ENCODE measurements at places on chromosomes 6 and 20.
A peak's percentile ranks its signal among the peaks of the same experiment; 100 is the strongest.

GRCh38 chr6:71706523-71706922 lies 179.8 kb upstream of the RIMS1 start:
- no peak for DNase-seq

GRCh38 chr6:116279232-116280160 lies at the start of gene TSPYL1:
Gene TSPYL1, minus strand, starts transcription at chr6:116279930. Its CDS starts 100 bp downstream, at chr6:116279830.
- peak; percentile 97 for DNase-seq

DNA sequence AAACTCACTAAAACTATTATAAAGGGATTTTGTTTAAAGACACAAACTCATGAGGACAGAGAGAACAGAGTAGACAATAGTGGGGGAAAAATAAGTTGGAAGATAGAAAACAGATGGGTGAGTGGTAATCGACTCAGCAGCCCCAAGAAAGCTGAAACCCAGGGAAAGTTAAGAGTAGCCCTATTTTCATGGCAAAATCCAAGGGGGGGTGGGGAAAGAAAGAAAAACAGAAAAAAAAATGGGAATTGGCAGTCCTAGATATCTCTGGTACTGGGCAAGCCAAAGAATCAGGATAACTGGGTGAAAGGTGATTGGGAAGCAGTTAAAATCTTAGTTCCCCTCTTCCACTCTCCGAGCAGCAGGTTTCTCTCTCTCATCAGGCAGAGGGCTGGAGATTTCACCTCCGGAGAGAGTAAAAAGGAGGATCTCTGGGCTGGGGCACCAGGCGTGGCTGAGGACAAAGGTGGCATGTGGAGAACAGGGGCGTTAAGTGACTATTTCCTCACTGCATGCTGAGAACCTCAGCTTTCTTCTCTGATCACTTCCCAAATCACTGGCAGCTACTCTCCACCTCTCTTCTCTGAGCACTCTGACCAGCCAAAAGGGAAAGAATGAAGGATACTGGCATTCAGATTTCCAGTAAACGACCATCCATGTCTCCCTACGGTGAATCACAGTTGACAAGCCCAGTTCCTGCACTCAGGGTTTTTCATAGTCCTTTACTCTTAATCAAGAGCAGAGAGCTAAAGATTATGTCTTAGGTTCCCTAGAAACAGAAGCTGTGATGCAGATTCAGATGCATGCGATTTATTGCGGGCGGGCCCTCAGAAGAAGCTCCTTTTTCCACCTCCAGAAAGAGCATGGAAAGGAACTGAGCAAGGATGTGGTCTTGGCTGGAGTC lies 7.3 kb upstream of the RNF24 start:
- DNase-seq: no peak

DNA sequence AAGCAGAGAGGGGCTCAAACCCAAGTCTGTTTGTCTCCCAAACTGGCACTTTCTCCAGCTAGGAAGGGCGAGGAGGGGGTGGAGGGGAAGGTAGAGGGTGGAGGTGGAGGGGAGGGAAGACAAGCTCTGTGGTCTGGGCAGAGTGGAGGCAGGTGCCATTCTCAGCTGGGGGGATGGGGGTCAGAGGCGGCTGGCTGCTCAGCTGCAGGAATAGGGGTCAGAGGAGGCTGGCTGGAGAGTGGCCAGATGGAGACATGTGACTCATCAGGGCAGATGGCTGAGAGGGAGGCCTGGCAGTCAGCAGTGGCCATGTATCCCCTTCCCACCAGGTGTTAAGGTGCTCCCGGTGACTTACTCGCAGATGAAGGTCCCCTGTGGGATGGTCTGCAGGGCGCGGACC lies 3.5 kb upstream of the SLC44A4 start:
- no peak for DNase-seq

DNA sequence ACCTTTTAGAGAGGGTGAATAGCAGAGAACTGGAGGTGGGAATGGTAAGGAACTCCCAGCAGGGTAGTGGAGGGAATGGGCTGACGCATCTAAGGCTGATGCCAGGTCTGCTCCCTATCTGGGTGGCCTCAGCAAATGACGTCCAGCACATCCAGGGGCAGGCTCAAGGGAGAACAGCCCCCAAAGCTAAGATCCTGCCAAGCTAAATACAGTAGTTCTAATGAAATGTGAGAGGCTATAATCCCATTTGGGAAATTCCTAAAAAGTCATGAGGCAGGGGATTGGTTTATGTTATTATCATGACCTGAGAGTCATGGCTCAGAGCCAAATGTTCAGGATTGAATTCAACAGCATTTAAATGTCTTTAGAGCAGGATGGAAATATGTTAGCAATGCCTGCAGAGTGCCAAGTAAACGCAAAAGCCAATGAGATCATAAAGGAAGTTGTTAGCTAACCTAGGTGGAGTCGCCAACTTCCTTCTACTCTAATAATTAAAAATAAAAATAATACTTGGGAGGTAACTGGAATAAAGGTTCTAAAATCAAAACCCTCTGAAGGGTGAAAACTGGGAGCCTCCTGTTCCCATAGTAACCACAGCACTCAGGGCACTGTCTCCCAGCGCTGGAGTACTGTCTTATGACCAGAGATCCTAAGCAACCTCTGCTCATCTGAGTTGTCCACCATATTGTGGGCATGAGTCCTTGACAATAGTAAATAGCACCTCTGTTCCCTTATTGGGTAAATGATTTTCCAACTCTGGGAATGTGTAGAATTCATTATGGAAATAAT lies 34.8 kb downstream of the IYD start:
- DNase-seq: peak; percentile 98

DNA sequence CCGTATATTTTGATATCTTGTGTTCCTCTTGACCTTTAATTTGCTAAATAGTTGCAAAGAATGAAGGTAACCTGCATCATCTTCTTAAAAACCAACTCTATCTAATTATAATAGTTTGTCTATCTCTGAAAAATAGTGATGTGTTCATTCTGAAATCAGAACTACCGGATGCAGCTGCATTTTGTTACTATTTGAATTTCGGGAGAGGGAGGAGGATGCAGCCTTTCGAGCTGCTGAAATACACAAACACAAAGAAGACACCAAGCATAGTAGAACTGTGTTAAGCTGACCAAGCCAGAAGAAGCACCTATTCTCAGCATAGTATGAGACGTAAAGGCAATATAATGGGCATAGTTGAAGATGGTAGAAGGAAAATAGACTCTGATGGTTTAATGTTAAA lies 33.1 kb downstream of the PTPN1 start:
- DNase-seq: no peak

DNA sequence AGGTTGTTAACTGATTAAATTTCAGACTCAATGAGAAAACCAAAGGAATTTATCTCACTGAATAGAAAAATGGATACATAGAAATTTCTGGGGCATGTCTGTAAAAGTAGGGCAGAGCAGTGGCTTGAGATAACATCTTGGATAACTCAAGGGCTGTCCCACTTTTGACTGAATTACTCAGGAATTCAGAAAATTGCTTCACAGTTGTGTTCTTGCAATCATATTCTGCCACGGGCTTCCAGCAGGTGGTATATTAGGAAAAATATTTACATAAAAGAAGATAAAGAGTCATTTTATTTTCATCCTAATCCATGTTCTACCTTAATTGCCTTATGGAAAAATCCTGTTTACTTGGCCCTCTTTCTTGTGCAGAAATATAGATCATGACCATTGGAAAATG lies 156.4 kb upstream of the AKIRIN2 start:
- DNase-seq: no peak

- no peak for DNase-seq
Measured at GRCh38 chr6:22401932-22402331, 105.1 kb upstream of the PRL start.

DNA sequence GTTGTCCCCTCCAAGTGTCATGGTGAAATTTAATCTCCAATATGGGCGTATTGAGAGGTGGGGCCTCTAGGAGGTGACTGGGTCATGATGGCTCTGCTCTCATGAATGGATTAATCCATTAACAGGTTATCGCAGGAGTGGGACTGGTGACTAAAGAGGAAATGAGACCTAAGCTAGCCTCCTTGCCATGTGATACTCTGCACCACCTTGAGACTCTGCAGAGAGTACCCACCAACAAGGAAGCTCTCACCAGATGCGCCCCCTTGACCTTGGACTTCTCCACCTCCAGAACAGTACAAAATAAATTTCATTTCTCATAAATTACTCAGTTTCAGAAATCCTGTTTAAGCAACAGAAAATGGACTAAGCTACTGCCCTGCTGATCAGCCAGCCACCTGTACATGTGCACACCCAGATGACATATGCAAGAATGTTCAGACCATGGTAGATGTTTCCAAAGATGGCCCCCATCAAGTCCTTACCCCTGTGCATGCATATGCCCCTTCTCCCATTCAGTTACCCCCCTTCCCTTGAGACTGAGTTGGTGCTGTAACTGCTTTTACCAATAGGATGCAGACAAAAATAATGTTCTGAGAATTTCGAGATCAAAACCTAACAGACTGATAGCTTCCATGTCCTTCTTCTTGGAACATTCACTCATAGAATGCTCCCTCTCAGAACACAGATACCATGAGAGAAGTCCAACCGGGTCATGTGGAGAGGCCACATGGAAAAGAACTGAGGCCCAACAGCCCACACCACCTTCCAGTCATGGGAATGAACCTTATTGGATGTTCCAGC lies 28.4 kb downstream of the MAP3K5 start:
- no peak for DNase-seq

- no peak for DNase-seq
Measured at GRCh38 chr6:155980014-155980767, 524.6 kb upstream of the NOX3 start.

DNA sequence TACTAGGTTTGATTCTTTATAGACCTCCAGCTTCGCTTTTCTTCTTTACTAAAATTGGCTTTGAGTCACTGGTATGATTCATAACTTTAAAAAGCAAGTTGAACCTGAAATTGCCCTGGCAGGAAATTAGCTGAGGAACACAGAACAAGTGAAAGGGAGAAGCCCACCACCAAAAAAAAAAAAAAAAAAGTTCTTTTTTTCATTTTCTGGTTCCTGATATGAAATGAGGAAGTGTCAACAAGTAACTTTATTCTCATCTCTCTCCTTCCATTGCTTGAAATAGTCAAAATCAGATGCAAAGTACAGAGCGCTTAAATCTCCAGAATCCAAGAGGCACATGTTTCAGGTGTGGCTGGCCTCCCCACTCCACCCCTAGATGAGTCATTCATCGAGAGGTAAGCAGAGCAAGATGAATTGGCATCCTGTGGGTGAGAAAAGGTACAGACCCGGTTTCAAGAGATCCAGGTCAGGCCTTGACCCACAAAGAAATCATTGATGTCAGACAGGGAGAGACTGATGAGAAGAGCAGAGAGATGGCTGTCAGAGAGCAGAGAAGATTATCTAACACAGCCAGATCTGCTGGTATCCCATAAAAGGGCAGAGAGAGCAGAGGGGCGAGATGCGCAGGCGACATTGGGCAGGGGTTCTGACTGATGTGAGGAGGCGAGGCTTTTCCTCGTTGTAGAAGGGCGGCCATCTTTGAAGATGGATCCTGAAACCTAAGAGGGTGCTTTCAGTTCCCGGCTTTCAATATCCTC lies 54.8 kb upstream of the MBOAT1 start:
- peak; percentile 3 for DNase-seq
